Parietal lobe (tissue), 2 donors: ENCODE measurements at places on chromosomes 7 and 10. TPM values are rescaled to one million over a fixed set of nuclear protein-coding genes. Genes with fewer than 3 reads are reported as not detected.

MRLN gene
- 1.3 TPM for total RNA-seq

AASS gene
- 32.9 TPM for total RNA-seq

CHRM2 gene
- total RNA-seq, result 13.8 TPM

CDC14C gene
- total RNA-seq, result not detected

SYT15 gene
- total RNA-seq, result 0.31 TPM
